ENCODE measurements at places on chromosomes 3 and 15. TPM values are rescaled to one million over a fixed set of nuclear protein-coding genes. Genes with fewer than 3 reads are reported as not detected.

DNA sequence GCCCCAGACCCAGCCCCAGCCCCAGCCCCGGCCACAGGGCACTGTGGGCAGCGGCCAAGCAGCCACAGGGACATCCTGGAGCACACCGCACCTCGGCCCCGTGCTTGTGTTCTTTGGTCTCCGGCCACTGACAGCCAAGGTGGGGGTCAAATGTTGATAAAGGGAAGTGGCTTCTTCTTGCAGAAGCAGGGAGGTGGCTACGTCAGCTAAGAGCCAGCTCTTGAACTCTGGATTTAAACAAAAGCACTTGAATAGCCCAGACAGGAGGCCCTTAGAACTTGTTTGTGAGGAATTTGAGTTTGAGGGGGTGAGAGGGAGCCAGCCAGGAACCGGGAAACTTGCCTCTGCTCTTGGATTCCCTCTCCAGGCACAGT lies 135.8 kb upstream of the ABHD17C start:
- DNase-seq: no peak

STRA6 gene
- polyA plus RNA-seq: 60.6 TPM

ZXDC gene
- polyA plus RNA-seq: 5.8 TPM

DNA sequence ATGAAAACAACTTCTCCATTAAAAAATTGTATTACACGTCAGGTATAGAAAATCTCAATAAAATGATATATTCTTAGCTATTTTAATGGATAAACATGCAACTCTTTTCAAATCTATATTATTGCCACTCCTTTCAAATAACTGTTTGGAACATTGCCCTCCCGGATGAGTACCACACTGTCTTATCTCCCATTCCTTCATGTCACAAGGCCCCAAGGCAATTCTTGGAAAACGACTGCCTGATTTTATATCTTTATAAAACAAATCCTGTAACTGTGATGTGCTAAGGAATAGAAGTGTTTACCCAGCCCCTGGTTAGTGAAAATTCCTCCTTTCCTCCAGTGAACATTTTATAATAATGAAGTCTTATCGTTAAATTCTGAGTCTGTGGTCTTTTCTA lies 6.2 kb upstream of the ZNF619 start:
- no peak for DNase-seq

Measured in A549 (cell line).